GM12891 (cell line): ENCODE measurements at places on chromosomes 7 and 10.

DNA sequence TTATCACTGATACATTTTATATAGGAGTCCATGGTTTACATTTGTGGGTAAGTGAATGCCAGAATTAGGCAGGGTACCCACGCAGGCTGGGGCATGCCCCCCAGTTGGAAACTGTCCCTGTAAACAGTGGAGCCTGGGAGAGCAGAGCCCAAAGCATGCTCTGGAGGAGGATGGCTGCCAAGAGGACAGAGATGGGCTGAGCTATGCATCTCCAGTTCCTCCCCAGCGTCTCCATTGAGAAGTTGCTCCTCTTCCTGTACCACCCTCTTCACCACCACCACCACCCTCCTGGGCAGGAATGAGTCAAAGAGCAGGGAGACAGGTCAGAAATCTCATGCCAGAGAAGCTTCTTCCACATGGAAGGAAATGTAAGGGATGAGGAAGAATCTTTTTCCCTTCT is 67.7 kb upstream of the KMT2E start:
- no peak for DNase-seq

DNA sequence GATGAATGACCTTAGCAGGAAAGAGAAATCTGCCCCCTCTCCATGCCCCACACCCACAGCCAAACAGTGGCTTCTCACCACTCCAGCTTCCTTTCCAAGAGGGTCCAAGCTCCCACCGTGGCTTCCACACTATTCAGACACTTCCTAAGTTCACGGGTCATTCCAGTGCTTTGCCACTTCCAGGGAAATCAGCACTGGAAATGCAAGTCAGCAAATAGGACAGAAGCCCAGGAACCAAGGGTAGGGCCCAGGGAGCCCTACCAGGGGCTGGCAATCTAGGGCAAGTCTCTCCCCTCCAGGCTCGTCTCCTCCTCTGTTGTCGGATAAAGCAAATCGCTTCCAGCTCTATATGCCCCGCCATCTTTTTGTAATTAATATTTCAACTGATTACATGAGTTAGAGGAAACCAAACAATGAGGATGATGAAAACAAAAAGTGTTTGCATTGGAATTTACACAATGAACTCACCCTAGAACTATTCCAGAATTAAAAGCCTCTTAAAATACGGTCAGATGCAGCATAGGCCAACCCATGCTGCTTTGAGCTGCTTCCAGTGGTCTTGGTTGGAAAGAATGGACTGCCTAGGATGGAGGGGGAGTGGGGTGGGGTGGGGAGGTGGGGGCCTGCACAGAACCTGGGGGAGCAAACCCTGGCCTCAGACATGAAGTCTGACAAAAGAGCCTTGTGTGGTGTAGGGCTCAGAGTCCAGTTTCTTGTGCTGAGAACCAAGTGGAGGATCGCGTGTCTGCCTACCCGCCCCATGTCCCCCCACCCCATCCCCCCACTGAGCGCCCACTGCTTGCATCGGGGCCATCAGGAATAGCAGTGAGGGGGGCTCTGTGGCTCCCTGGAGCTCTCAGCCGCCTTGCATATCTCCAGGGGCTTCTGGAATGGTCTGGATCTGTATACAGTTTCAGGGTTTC is 74.6 kb upstream of the CPXM2 start:
- no peak for DNase-seq

DNA sequence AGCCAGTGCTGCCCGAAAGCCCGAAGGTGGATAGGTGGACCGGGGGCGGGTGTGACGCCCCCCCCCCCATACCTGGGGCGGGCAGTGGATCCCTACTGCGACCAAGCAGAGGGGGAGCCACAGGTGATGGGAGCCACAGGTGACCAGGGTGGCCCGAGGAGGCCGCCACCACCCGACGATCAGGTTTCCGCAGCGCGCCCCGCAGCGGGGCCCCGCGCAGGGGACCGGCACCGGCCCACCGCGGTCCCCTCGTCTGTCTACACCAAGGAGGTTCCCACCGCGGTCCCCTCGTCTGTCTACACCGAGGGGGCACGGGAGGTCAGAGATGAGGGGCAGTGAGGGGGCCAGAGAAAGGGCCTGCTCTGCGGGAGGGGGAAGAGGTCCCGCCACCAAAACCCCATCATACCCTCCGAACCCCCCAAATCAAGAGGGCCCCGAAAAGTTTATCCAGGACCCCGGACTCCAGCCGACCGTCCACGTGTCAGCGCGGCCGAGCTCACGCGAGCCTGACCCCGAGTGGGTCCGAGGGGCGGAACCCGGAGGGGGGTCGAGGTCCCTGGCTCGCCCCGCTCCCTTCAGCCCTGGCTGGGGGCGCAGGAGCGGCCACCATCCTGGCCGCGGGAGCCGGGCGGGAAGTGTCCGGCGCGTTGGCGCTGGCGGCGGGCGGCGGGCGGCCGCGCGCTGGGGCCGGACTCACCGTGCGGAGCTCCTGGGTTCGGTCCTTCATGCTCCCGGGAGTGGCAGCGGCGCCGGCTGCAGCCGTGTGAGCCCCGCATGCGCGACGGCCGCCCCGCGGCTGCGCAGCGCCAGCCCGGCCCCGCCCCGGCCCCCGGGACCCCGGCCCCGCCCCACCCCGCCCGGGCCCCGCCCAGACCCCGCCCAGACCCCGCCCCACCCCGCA is at the start of gene STX1A:
Gene STX1A, minus strand, starts transcription at position 765 of the 901 bp plus-strand sequence. Its CDS starts 38 bp downstream, at position 727.
- peak; percentile 89 for DNase-seq

DNA sequence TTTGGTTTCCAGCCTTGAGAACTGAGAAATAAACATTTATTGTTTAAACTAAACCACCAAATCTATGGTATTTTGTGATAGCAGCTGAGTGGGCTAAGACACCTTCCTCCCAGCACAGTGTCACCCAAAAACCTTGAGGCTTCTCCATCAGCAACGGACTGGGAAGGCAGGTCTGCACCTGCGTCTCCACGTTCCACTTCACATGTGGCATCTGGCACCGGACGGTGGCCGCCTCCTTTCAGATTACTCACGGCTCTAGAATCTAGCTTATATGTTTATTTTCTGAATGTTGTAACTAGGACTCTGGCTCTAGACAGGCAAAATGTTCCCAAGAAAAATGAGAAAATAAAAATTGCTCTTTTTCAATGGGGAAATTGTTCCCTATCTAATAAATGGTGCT is 201.0 kb downstream of the ADARB2 start:
- DNase-seq = no peak

GRCh38 chr10:109966961-109967738 is 40.6 kb upstream of the ADD3 start:
- DNase-seq = no peak

- DNase-seq = peak; percentile 17
These were observed 49.0 kb upstream of the NRBF2 start for GRCh38 chr10:63083904-63084689.

GRCh38 chr7:11613292-11613930 is 218.6 kb downstream of the THSD7A start:
- DNase-seq = no peak

DNA sequence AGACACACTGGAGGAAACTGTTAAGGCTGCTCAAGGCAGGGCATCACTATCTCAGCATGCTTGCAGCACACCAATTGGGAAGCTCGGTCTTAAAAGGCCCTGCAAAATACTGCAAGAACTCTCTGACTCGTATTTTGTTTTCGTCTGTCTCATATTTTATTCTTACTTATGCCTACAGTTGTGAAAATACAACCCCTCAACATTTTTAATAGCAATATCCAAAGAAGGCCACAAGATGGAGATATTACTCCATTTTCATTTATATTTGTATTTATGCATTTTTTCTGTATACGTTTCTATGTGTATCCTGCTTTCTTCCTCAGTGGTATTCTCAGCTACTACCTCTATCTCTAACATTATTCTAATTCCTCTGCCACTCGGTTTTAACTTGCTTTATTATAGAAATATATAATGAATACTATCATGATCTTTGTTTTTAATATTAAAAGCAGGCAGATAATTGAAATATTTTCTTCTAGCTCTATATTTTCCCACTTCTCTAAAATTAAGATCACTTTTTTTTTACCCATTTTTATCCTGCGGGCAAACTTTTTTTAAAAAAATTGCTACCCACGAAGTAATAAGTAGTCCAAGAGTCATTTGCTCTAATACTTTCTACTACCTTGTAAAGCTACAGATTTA is 10.0 kb downstream of the DNAJC1 start:
- no peak for DNase-seq

- DNase-seq = no peak
These were observed 9.9 kb downstream of the LIPA start for GRCh38 chr10:89241486-89242344.

DNA sequence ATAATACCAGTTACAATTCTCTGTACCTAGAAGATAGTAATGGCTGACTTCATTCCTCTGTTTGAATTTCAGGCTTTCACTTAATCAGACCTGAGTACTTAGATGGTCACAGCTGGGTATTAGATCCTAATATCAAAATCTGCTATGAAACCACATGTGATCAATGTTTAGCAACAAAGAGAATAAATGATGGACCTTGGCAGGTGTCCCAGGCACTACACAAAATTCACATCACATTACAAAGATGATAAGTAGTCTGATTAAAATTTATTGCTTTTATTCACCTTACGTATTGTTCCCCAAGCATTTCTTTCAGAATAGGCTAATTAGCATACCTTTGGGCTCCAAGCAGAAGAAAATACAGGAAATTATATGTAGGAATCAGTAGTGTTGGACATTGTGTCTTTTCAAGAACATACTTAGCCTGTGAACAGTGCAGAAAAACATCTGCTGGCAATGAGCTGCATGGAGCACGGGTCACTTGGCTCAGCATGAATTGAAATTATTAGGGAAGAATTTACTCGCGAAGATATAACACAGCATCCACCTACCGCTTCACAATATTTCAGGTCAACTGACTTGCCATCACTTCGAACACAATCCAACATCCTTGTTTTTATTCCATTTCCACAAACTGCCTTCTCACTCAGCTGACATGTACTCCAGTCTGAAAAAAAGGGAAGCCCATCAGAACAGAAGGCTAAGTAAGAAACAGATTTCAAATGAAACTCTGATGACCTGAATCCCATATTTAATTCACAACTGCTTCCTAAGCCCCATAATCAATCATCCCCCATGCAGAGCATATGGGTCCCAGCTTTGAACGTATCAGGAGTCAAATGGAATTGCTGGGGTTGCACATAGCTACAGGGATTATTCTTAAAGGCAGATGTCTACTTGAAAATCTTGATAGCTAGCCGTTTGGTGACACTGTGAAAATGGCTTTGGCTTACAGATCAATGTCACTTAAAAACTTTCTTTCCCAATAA is 421.0 kb downstream of the THSD7A start:
- no peak for DNase-seq

- no peak for DNase-seq
These were observed 560.2 kb downstream of the CALN1 start for GRCh38 chr7:71851776-71852498.

GRCh38 chr10:89805599-89806013 is 104.2 kb downstream of the KIF20B start:
- no peak for DNase-seq

DNA sequence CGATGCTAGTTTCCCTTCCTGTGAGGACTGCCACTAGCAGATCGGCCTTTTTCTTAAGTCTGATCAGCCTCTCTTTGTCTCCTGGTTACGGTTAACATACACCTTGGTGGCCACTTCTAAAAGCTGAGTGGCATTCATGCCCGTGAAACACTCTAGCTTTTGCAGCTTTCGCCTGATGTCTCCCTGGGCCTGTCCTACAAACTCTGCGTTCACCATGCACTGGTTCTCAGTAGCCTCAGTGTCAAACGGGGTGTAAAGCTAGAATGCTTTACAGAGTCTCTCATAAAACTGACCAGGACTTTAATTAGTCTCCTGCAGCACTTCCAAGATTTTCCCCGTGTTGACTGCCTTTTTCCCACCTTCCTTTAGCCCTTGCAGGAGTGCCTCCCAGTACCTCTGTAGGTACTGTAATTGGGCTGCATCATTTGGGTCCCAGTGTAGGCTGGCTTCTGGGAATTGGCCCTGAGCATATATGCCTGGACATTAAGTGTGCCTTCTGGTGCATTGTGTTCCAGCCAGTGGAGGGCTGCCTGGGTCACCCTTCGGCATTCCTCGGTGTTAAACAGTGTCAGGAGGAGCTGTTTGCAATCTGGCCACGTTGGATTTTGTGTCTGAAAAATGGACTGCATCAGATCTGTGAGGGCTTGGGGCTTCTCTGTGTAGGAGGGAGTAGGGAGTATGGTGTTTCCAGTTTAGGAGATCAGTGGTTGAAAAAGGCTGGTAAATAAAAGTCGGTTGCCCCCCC is 6.5 kb upstream of the ZNF117 start:
- DNase-seq = no peak

DNA sequence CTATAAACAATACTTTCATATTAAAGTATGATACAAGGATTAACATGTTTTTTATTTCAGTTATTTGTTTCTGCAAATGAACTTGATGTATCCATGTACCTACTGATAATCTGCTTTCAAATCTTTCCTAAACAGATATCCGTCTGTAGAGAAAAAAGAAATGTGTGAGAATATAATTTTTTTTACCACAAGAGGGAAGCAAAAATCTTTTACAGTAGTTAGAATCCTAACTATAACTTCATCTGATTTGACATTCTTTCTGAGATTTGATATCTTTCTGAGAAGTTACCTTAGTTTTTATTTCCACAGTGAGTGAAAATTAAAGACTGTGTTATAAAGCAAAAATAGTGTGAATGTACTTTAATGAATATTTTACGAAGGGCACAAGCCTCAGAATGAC is 203.9 kb upstream of the PCLO start:
- DNase-seq = no peak

DNA sequence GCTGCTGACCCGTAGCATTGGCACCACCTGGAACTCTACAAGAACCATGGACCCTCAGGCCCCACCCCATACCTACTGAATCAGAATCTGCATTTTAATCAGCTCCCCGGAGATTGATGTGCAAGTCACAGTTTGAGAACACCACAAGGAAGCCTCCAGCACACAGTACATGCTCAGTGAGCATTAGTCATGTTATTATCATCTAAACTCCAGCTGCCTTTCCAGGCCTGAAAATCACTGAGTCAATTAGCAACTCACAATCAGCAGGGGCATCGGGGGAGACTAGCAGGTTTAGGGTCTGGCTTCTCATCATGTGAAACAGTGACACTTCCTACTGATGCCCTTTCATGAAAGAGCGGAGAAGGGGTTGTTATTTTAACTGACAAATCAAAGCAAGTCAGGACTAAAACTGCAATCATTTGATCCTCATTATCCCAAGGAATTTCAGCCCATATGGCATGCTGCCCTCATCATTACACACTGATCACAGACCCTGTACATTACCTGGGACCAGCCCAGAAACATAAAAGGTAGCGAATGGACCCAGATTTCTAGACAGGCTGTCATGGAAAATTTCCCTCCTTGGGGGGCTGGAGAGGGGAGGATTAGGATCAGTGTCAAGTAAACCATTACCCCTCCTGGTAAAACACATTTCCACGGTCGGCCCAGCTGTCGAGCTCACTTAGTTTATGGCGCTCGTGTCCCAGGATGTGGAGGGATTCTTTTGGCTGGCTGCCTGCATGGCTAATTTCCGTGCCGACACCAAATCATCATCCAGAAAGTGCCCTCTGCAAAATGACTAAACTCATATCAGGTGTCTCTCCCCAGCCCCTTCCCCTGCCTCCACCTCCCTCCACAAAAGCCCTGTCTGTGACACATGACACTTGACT is 122.8 kb downstream of the PRLHR start:
- DNase-seq = no peak

GRCh38 chr10:76354212-76354738 is 922.9 kb downstream of the LRMDA start:
- no peak for DNase-seq

- DNase-seq = no peak
These were observed 120.0 kb downstream of the SGMS1 start for GRCh38 chr10:50503661-50504320.
